ENCODE measurements at places on chromosomes 13 and 19. TPM values are rescaled to one million over a fixed set of nuclear protein-coding genes. Genes with fewer than 3 reads are reported as not detected.

- DNase-seq = no peak
Observed at GRCh38 chr13:106499896-106500295, 35.6 kb downstream of the EFNB2 start.

DNA sequence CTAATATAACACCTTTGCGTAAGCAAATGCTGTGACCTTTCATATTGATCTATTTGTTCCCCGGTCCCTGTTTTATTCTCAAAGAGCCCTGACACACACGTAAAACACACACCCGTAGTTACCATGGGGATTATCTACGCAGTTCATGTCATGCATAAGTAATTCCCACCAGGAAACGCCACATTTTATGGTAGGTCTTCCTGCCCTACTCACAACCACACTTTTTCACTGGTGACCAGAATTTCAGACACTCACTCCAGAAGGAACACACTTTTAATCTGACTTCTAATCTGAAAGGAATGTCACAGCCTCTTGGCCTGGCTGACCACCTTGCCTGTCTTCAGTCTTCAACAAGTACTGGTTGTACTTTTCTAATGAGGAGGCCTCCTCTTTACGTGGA, 46.8 kb downstream of the SLC7A1 start:
- no peak for DNase-seq

DNA sequence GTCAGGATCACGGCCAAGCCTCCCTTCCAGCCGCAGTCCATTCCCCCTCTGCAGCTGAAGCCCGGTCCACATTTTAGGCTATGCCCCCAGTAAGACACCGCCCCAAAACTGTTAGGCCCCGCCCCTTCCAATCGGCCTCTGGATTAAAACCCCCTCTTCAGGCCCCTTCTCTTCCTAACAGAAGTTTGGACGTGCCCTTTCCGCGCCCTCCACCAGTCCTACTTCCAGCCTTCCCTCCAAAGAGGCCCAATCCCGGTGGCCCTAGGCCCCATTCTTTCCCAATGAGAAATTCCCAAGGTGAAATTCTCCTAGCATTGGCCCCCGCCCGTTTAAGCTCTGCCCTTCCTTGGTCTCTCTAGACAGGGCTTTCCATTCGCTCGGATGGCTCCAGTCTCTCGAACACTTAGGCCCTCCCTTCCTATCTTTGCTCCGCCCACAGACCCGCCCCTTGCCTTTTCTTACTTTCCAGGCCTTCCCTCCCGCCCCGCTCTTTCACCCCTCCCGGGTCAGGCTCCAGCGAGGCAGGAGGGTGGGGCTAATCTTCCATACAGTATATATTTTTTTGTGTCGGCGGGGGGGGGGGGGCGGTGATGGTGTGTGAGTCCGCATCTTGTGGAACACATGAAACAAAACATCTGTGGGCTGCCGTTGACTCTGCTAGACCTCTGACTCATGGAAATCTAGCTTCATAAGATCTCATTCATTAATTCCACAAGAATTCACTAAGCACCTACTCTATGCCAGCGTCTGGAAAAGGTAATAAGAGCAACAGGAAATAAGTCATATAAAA, 13.6 kb downstream of the LTBP4 start:
- DNase-seq = peak; percentile 82

GRCh38 chr19:40217027-40217810, 965 bp downstream of the TTC9B start:
- no peak for DNase-seq

DNA sequence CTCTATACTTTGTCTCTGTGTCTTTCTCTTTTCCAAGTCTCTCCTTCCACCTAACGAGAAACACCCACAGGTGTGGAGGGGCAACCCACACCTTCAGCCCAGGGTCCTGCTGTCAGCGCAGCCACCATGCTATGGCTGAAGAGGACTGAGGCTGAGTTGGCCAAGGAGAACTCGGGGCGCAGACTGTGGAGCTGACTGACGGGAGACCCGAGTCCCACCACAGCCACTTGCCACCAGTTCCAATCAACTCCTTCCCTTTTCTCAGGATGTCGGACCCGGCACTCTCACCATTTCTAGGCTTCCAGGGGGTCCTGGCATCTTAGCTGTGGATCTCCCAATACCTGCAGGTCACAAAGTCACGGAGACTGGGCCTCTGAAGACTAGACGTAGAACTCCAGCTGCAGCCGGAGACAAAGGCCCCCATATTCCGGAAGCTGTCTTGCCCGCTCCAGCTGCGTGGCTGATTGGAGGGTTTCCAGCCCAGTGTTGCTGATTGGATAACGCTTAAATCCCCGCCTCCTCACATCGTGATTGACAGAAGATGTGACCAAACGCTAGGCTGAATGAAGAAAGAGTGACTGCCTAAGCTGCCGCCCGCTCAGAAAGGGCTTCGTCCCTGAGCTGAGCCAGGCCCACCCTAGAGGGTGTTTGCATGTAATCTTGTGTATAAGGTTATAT, 63.6 kb downstream of the ZNF429 start:
- peak; percentile 97 for DNase-seq

Gene FSD1
- total RNA-seq = 0.98 TPM
